Endodermal cell (in vitro differentiated cells): ENCODE measurements at places on chromosomes 1 and 21.

DNA sequence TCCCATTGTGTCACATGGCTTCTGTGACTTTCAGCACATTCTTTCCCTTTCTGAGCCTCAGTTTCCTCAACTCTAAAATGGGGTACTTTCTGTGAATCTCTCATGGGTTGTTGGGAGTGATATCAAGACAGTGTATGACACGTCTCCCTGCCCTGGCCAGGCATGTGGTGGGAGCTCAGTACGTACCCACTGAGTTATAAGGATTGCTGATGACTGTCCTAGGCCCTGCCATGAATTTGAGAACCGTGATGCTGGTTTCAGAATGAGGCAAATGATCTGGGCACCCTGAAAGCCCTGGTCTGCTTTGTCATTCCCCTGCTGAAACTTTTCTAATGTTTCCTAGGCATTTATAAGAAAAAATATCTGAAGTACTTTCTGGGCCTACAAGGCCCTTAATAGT is 3.6 kb downstream of the ZNF362 start:
- DNase-seq = no peak

- DNase-seq = no peak
Observed at GRCh38 chr1:101185421-101185820, 51.4 kb upstream of the S1PR1 start.

DNA sequence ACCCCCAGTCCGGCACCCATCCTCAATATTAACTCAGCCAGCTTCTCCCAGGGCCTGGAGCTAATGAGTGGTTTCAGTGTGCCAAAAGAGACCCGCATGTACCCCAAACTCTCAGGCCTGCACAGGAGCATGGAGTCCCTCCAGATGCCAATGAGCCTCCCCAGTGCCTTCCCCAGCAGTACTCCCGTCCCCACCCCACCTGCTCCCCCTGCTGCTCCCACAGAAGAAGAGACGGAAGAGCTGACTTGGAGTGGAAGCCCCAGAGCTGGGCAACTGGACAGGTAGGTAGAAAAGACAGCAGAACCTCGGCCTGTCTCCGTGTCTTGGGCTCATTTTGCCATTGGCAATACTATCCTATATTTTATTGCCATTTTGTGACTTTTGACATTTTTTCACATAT is 45.4 kb upstream of the IPO9 start:
- DNase-seq = no peak

DNA sequence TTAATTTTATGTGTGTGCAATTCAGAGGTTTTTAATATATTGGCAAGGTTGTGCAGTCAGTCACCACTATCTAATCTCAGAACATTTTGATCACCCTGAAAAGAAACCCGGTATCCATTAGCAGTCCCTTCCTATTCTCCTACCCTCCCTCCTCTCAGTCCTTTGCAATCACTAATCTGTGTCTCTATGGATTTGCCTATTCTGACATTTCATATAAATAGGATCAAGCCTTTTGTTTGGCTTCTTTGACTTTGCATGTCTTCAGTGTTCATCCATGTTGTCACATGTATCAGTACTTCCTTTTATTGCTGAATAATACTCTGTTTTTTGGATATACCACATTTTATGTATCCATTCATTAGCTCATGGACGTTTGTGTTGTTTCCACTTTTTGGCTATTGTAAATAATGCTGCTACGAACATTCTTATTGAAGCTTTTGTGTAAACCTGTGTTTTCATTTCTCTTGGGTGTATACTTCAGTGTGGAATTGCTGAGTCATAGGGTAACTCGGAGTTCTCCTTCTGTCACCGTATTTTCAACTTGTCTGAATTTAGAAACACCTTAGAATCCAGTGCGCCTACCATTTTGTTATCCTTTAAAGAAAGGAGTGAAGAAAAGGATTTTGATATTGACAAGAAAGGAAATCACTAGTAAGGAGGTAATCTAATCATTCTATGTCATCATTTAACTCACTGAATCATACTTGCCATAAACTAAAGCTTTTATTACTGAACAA is 3.4 kb downstream of the CEP85 start:
- DNase-seq = no peak

- no peak for DNase-seq
Observed at GRCh38 chr1:58149271-58149812, 397.2 kb downstream of the OMA1 start.

DNA sequence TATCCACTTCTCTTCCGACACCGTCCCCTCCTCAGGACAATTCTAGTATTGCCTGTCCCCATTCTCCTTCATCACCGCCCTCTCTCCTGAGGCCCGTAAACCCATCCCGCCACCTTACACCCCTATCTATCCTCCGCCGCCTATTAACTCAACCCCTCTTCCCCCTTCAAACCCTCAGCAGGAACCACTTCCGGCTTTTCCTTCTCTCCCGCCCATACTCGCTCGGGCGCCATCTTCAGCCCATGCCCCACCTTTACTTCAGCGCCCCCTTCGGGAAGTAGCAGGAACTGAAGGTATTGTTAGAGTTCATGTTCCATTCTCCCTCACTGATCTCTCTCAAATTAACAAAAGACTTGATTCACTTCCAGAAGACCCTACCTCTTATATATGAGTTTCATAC is 31.6 kb downstream of the VN1R5 start:
- DNase-seq = peak; percentile 59

GRCh38 chr1:166870584-166870983 is 5.5 kb downstream of the TADA1 start:
- DNase-seq = no peak

DNA sequence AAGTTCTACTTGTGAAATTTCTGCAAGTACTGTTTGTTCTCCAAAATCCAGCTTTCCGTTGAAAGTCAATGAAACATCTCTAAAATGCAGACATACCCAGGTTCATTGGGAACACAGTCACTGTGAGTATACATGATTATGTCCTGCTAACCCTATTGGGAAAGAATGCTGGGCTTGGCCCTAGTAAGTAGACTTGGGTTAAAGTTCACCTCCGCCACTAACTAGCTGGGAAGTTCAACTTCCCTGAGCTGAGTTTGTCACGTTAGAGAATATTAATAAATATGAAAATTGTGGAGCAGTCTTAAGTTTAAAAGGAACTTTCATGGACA is 10.5 kb upstream of the PGD start:
- no peak for DNase-seq
